ENCODE measurements at places on chromosomes 4 and X. TPM values are rescaled to one million over a fixed set of nuclear protein-coding genes. Genes with fewer than 3 reads are reported as not detected.

KLKB1 gene
- not detected for total RNA-seq

ANKRD50 gene
- total RNA-seq = 69.1 TPM

PF4V1 gene
- total RNA-seq = not detected

SPOCK3 gene
- total RNA-seq = 8.7 TPM

DMRTC1B gene
- total RNA-seq = 6.3 TPM

HELT gene
- total RNA-seq = not detected

LRRC66 gene
- total RNA-seq = 2.2 TPM

GLA gene
- 20.2 TPM for total RNA-seq

RAI2 gene
- total RNA-seq = 4.1 TPM

MAB21L2 gene
- 2.6 TPM for total RNA-seq

PNMA3 gene
- 15.4 TPM for total RNA-seq

PPAT gene
- total RNA-seq = 17.1 TPM

EXOSC9 gene
- 14.2 TPM for total RNA-seq

WDR1 gene
- 281 TPM for total RNA-seq

NXF2B gene
- not detected for total RNA-seq

HSFX2 gene
- 0.96 TPM for total RNA-seq

ARHGAP24 gene
- total RNA-seq = 124 TPM

C4orf36 gene
- not detected for total RNA-seq

IL2 gene
- total RNA-seq = not detected

SSX4 gene
- not detected for total RNA-seq

- peak; percentile 70 for DNase-seq
These were observed 34.8 kb downstream of the DOCK11 start for GRCh38 chrX:118530219-118530911.

DNA sequence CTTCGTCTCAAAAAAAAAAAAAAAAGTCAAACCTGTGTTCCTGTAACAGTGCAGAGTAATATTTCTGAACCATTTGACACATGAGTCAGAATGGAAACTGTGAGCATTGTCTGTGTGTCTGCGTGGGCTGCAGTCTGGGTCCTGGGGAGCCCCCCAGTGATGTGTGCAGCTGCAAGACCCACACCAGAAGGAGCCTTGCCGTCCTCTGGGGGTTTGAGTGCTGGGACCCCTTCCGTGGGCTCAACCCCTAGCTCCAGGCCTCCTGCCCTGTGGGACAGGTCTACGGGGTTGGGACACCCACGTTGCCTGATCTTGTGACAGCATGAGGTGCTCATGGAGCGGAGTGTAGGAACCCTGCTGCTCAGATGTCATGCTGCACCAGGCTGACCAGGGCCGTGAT lies 43.7 kb downstream of the DDX3X start:
- no peak for DNase-seq

GRCh38 chr4:39638354-39639239 lies at the start of gene SMIM14:
Gene SMIM14 (minus strand): TSS chr4:39638865. CDS start chr4:39605145, 33,720 bp downstream.
- DNase-seq = peak; percentile 99

- DNase-seq = no peak
These were observed 4.6 kb downstream of the ALAS2 start for GRCh38 chrX:55026143-55026542.

DNA sequence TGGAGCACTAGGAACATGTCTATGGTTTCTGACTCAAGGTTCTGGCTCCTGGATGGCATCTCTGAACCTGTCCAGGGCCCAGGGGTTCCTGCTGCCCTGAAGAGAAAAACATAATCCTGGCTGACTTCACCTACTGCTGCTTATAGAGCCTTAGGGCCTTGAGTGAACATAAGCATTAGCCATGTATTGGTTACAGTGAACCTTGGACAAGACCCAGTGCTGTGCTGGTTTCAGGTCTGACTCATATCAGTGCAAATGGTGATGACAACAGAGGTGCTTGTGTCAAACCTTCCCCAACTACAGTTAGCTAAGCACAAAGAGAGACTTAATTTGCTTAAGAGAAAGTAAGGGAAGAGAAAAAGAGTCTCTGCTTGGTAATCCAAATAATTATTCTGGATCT lies 1047.2 kb downstream of the GLUD2 start:
- no peak for DNase-seq

DNA sequence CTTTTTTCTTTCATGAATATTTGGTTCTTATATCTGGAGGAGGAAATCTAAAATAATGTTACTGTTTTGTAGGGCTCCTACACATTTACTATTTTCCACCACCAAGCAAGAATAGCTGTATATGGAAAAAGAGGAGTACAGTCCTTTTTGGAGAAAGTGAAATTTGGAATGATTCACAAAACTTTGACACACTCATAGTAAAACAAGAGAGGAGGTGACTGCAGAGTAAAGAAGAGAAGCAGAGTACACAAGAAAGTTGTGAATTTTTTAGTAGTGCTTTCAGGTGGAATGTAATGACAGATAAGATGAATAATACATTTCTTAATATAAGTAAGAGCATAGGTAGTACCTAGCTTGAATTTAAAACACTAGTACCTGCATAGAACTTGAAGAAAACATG lies 41.3 kb upstream of the UGT2B4 start:
- no peak for DNase-seq

- no peak for DNase-seq
These were observed 607.4 kb upstream of the FAM241A start for GRCh38 chr4:111537871-111538270.

DNA sequence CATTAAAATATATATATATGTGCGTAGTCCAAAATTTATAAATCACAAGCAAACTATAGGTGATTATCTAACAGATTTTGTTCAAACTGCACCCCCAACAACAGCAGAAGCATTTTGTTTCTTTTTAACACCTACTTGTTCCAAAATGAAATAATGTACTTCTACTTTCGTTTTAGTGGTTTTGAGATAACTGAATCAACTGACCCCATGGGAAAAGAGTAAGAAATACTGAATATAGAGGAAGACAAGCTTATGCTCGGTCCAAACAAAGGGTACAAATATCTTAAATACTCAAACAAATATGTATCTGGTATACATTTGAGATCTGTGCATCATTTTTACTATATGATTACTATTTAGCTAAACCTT lies 22.4 kb downstream of the MAP7D3 start:
- no peak for DNase-seq

- DNase-seq = no peak
These were observed 618 bp downstream of the RBBP7 start for GRCh38 chrX:16869393-16870094.

GRCh38 chrX:42869659-42870476 lies 91.9 kb upstream of the PPP1R2C start:
- DNase-seq = no peak

DNA sequence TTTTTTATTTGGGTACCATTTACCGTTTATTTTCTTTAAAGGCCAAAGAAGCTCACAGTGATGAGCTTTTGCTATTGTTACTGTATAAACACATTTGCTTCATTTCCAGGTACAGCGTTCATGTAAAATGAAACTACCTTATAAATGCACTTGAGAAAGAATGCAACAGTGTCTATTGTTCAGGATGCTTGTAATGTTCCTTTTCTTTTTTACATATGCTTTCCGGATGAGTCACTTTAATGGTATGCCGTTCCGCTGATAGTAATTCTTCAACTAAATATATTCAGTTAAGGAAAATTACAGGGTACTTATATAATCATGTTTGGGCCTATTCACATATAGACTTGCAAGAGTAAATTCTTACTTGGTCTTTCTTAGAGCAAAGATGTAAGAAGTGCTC lies 354.9 kb downstream of the RPA4 start:
- DNase-seq = peak; percentile 11

DNA sequence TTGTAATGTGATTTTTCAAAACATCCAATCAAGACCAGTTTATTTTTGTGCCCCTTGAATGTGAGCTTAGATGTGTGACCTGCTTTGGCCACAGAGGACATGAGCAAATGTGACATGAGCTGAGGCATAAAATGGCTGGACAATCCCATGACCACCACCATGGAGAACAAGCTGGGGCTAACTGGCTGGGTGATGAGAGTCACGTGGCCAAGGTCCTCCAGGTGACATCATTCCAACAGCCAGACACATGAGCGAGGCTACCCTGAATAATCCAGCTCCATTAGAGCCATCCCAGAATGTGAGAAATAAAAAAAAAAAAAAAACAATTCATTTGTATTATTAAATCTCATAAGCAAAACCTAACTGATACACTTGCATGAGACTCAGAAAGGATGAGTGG lies 90.4 kb upstream of the LDB2 start:
- no peak for DNase-seq

- DNase-seq = no peak
These were observed 1455.9 kb downstream of the ADGRL3 start for GRCh38 chr4:62656006-62656405.

- DNase-seq = no peak
These were observed 55.1 kb upstream of the BCOR start for GRCh38 chrX:40152741-40153344.

- no peak for DNase-seq
These were observed 80.8 kb upstream of the MAB21L2 start for GRCh38 chr4:150501009-150501727.

- DNase-seq = peak; percentile 40
These were observed 197.2 kb downstream of the CBR4 start for GRCh38 chr4:168812806-168813205.

DNA sequence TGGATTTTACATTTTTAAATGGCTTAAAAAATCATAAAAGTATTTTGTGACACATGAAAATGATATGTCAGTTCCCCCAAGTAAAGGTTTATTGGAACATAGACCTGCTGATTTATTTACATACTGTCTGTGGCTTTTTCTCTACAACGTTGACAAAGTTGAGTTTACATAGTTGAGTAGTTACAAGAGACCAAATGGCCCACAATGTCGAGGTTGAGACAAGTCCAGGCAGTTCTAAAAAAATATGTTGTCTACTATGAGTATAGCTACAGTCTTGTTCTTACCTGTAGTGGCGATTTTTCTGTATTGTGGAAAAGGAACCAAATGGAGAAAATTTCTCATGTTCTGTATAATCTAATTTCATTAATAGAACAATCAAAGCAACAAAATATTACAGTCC lies 163.2 kb downstream of the FRAS1 start:
- peak; percentile 32 for DNase-seq

DNA sequence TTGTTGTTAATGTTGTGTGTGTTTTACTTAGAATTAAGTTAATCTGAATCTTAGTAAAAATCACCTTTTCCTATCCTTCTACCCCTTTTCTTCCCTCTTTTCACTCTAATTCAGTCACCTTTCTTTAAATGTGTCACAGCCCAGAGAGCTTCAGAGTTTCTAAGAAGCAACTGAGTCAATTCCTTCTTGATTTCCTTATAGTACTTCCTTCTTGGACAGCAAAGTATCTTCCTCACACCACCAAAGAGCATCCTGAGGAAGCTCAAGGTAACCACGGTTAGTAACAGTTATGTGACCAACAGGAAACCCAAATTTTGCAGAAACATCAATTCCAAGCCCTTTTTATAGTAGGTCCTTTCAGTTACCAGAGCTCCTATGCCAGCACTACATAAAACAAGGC lies 243.2 kb upstream of the BMP3 start:
- no peak for DNase-seq

DNA sequence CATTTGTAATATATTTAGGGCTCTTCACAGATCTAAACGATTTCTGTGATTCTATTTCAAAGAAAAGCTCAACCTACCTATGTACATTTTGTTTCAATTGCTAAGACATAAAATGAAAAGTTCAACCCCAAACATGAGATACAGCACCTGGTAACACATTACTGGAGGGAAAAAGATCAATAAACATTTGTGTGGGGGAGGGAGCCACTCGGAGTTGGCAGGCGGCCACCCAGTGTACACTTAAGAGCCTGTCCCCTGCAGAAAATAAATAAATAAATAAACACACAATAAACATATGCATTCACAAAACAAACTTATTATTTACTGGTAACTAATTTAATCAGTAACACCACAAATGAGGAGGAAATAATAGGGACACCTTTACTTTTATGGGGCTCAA lies 19.3 kb downstream of the PRSS48 start:
- DNase-seq = no peak

GRCh38 chr4:33031328-33031727 lies 2311.2 kb downstream of the PCDH7 start:
- DNase-seq = no peak

- DNase-seq = no peak
These were observed 11.3 kb upstream of the YTHDC1 start for GRCh38 chr4:68361146-68361589.

DNA sequence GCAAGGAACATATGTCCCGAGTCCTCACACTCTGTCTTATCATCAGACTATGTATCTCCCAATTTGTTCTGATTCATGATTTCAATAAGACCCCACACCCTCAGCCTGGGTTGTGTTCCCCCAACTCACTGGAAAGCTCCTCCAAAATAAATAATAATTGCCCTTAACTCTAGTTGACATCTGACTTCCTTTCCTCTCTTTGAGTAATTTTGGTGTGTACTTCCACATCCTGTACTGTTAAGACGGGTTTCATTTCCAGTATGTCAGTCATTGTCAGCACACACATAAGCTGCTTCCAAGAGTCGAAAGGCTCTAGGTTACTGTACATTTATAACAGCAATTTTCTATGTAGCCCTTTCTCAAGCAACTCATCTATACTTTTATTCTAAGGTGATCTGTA lies 52.2 kb upstream of the C1QTNF7 start:
- no peak for DNase-seq

- DNase-seq = no peak
These were observed 4.7 kb downstream of the BLTP1 start for GRCh38 chr4:122156819-122157218.

- DNase-seq = no peak
These were observed 390.1 kb downstream of the ADAM29 start for GRCh38 chr4:175308236-175308635.

- DNase-seq = peak; percentile 28
These were observed 123.2 kb upstream of the FAM9C start for GRCh38 chrX:13167481-13168231.

- no peak for DNase-seq
These were observed 23.9 kb downstream of the ARHGAP36 start for GRCh38 chrX:131081772-131082740.

DNA sequence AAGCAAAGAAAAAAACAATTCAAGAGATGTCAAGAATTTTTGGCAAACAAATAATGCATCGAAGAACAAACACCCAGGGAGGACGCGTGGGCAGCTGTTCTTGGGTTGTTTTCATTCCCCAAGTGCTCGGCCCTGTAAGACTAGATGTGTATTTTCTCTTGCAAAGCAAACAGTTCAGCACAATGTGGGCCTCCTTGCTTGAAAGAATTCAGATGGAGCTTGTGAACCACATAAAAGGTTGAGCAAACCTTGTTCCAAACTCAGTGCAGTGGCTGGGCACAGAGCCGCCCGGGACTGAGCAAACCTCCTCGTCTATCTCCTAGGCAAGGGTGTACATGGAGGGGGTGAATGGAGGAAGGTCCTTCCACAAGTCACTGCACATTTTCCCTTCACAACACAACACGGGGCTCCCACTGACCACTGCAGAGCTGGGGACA lies 82.4 kb downstream of the HTRA3 start:
- no peak for DNase-seq

GRCh38 chr4:72507860-72508419 lies 61.1 kb downstream of the ADAMTS3 start:
- DNase-seq = no peak

- no peak for DNase-seq
These were observed 115.1 kb upstream of the PCDH18 start for GRCh38 chr4:137647375-137647774.

- DNase-seq = no peak
These were observed 189.9 kb downstream of the INPP4B start for GRCh38 chr4:142656178-142656577.

GRCh38 chr4:56650262-56651055 lies 30.6 kb downstream of the HOPX start:
- no peak for DNase-seq

GRCh38 chrX:40844471-40844870 lies 109.1 kb upstream of the MED14 start:
- DNase-seq = no peak
